CD4-positive, alpha-beta T cell treated with Interleukin-17A for 4 hours (primary cell): ENCODE measurements at places on chromosomes 2 and 18.

GRCh38 chr2:54560146-54560881, 104.2 kb downstream of the SPTBN1 start:
- DNase-seq = peak; percentile 44

GRCh38 chr2:110755491-110756078, 23.2 kb downstream of the ACOXL start:
- no peak for DNase-seq

GRCh38 chr2:49164729-49165128, 10.4 kb upstream of the FSHR start:
- DNase-seq = no peak

DNA sequence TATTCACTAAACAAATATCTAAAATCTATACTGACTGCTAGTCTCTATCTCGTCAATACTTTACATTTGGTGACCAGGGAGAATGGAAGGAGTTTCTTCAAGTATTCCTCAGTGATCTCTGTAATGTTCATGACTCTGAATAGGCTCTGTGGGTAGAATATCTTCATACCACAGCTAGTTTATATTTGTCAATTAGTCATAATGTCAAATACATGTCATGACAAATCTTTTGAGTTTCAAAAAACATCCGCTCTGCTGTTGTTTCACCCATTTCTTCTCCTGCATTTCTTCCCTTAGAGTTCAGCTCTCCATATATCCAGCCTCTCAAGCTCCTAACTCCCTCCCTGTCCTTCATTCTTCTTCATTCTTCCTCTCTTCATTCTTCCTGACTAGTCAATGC, 206.5 kb upstream of the FANCL start:
- DNase-seq = no peak

DNA sequence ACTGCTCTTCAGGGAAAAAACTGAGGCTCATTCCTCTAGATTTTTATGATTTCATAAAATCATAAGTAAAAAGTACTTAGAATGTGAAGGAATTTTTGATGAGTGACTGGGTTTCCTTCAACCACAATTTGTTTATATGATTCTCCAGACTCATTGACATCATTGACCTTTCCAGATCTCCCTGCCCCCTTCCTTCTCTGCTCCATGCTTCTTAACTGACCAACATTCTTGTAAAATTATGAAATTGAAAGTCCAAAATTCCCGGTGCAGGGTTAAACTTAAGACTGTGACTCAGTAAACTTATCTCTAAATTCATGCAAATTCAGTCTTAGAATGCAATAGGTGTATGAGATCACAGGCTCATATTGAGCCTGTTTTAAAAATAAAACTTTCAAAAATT, 648.9 kb downstream of the TDRD15 start:
- DNase-seq = no peak

DNA sequence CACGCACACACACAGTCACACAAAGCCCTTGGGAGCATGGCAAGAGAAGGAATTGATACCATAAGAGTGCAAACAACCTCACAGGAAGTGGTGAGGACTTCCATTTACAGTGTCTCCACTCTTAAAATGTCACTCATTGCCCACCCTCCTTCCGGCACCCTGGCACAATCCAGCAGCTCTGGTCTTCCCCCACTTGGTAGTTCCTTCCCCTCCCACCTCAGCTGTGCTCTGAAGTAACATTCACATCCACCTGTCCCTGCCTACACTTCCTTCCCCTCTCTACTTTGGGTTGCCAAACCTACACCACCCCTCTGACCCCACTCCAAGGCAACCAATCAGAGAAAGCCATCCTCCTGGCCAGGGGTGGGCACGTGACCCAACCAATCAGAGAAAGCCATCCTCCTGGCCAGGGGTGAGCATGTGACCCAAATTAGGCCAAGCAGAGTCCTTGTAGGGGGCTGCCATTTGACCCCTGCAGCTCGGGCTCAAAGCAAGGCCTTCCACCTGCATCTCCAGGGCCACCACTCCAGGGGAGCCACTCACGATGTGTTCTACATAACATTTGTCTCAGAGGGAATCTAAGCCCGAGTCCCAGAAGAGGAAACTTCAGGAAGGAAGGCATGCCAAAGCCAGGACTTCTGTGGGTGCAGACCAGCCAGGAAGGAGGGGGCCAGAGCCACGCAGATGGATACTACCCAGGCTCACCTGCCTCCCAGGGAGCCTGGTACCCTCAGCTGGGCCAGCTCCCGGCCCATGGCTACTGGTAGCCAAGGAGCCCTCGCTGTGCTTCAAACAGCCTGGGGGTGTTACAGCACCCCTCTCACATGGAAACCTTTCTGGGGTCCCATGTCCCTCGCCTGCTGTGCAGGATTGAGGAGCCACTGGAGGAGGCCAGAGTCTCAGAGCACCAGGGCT, 21.2 kb downstream of the CYP26B1 start:
- no peak for DNase-seq

DNA sequence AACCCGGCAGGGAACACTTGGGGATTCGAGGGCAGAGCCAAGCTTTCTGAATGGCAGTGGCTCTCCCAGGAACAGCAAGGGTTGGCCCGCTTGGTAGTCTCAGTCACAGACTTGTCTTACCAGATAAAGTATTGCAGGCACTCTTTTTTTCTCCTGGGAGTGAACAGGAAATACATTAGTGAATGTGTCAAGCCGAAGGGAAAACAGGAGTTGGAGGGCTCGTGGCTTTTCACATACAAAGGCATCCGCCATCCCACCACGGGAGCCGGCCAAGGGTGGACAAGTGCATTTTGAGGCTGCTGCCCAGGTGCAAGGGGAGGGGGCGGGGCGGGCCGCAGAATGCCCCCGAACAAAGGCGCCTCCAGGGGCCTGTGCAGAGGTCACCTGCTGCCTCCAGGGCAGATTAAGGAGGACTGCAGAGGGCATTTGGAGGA, 163.3 kb upstream of the SIX3 start:
- no peak for DNase-seq

DNA sequence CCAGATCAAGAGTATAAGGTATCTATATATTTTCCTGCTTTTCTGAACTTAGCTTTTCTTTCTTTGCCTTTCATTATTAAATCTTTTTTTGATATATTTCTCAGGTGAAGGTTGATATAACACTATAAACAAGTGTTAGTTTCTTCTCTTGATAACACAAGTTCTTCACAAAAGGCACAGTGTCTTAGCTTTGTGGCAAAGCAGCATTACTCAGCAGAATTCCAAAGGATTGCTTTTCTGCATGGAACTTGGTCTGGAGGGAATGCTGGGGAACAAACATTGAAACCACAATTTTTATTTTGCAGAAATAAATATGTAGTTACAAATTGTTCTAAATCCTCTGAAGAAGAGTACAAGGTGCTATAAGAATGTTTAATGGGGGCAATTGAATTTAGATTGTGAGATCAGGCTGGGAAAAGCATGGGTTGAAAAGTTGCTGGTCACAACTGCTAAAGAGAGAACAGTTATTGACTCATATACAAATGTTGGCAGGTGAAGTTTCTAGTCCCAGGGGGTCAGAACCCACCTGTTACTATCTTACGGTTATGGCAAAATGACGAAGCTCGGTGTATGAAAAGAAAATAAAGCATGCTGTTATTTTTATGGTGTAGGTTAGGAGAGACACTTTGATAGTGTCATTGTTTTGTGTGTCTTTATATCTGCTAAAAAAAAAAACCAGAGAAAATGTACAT, 68.2 kb downstream of the UBR3 start:
- DNase-seq = no peak

DNA sequence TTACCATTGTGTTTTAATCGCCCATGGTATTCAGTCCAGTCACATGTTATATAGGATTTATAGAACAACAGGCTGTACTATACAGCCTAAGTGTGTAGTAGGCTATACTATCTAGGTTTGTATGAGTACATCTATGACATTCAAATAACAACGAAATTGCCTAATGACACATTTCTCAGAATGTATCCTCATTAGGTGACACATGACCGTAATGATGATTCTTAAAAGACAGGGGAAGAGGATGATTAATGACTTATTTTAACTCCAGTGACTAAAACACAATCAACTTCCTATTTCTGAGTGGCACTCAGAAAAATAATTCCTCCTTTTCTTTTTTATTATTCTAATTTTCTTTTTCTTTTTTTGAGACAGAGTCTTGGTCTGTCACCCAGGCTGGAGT, 63.0 kb upstream of the ACSL3 start:
- DNase-seq = no peak

- no peak for DNase-seq
Measured at GRCh38 chr18:36504928-36505327, 207.4 kb downstream of the FHOD3 start.

DNA sequence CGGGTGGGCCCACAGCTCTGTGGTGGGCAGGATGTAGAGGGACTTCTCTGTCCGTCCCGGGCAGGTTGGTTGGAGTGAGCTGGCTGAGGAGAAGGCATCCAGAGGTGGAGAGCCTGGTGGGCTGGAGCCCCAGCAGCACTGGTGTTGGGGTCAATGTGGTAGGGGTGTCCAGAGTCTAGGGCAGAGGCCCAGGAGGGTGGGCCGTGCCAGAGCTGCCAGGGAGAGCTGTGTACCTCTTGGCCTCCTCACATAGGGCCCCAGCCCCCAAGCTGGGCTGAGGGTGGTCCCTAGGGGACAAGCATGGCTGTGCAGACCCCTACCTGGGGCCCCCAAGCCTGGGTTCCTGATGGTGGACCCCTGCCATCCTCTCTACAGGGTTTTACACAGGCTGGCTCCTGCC, 16.0 kb downstream of the ANO7 start:
- DNase-seq = no peak

- DNase-seq = no peak
Measured at GRCh38 chr2:50650403-50650810, 381.5 kb downstream of the NRXN1 start.

- no peak for DNase-seq
Measured at GRCh38 chr18:38923540-38923939, 1357.9 kb upstream of the CELF4 start.

GRCh38 chr2:70767079-70767698, 811 bp downstream of the ADD2 start:
- peak; percentile 25 for DNase-seq
